ENCODE measurements at places on chromosomes 3 and 15.

DNA sequence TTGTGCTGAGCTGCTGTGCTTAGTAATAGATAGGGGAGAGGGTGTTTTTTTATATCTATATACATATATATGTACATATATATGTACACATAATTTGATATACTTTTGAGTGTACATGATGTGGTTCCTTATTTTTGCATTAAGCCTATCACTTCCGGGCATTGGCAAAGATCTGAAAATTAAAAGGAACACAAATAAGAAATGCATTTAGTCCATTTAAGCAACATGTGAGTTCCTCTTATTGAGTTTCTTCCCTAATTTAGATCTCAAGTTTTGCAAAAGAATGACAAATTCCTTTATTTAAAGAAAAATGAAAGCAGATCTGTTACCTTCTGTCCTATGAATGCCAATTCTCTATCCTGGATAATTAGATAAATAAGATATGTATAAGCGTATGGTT, 435.1 kb downstream of the LPP start:
- DNase-seq, result no peak

- DNase-seq, result no peak
Measured at GRCh38 chr15:89672221-89673164, 6.7 kb downstream of the PLIN1 start.

- DNase-seq, result no peak
Measured at GRCh38 chr3:52082951-52083350, 26.6 kb upstream of the DUSP7 start.

DNA sequence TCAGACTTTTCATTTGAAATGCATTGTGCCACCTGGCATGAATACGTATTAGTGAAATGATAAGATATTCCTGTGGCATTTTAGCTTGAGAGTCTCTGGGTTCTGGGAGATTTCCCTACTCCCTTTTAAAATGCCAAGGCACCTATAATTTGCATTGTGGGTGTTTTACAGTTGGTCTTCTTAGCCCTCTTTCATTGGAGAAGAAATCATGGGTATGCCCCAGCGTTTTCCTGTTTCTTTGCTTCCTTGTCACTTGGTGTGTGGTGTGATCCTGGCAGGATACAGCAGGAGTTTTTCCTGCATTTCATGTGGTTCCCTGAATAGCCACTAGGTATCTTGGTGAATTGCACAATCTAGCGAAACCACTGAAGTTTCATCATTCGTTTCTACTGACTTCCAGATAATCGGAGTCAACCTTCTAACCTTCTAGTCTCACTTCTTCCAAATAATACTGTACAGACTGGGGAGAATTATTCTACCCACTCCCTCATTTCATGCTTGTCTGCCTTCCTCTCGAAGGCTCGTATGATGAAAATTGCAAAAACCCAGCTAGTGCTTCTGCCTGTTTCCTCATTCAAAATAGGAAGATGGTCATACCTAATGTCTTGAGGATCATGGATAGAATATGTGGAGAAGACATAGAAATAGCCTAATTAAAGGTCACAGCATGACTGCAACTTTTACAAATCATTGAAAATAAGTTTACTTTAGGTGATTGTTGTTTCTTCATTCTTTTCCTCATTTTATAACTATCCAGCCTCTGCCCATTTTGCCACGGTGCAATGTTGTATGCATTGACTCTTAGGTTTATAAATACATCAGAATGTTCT, 2.6 kb downstream of the BHLHE40 start:
- DNase-seq, result no peak

DNA sequence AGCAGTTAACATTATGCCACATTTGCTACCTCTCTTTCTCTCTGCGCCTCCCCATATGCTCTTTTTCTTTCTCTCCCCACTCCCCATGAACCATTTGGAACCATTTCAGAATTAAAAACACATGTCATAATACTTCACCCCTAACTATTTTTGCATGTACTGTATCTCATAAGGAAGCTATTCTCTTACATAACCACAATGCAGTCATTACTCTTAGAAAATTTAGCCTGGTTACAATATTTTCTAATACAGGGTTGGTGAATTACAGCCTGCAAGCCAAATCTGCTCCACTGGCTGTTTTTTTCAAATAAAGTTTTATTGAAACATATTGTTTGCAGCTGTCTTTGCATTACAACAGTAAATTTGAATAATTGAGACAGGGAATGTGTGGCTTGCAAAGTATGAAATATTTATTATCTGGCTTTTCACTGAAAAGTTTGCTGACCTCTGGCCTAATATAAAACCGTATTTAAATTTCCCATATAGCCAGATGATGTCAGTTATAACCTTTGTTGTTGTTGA, 62.8 kb downstream of the SGO1 start:
- DNase-seq, result no peak

DNA sequence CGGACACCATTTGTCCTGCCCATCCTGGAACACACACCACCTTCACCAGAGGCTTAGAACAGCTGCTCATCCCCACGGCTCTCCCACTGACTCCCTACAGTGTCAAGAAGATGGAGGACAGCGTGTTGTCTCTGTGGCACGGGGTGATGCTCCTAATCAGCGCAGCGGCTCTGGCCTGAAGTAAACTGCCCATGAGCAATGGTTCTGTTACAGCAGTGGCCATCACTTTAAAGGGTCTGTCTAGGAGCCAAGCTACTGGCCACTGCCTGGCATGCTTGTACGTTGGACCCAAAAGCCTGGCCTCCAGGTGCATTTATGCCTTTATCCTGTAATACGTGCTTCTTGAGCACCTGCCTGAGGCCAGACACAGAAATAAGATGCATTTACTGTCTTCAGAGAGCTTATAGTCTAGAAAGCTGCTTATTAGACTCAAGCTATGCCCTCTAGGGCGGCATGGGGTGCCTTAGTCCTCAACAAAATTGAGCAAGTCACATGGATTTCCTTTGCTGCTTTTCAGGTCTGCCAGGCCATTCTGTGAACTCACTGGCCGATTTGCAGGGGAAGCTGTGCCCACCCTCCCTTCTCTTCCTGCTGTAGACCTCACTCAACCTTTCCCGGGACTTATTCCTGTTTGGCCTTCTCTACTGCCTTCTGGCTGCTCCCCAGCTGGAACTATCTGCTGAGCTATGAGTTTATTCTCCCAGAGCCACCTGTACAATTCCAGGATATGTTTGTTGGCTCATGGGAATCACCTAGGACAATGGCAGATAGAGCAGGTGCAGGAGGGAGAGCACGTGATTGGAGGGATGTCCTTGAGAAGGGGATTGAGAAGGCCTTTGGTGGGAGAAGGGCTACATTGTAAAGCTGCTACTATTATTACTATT, 51.9 kb downstream of the STARD5 start:
- no peak for DNase-seq

GRCh38 chr3:23028294-23028693, 174.8 kb upstream of the UBE2E2 start:
- DNase-seq, result no peak

- no peak for DNase-seq
Measured at GRCh38 chr3:145557405-145557804, 603.6 kb downstream of the PLOD2 start.

GRCh38 chr3:27357665-27358258, 11.4 kb downstream of the NEK10 start:
- DNase-seq, result peak; percentile 50

GRCh38 chr3:139394116-139394515, 4.7 kb upstream of the COPB2 start:
- no peak for DNase-seq

- no peak for DNase-seq
Measured at GRCh38 chr3:186413615-186414415, 51.8 kb upstream of the DGKG start.

GRCh38 chr3:145716519-145716918, 444.5 kb downstream of the PLOD2 start:
- DNase-seq, result no peak

- DNase-seq, result no peak
Measured at GRCh38 chr3:37053753-37054152, 60.4 kb downstream of the MLH1 start.

- DNase-seq, result no peak
Measured at GRCh38 chr3:188331166-188331565, 177.2 kb downstream of the LPP start.

DNA sequence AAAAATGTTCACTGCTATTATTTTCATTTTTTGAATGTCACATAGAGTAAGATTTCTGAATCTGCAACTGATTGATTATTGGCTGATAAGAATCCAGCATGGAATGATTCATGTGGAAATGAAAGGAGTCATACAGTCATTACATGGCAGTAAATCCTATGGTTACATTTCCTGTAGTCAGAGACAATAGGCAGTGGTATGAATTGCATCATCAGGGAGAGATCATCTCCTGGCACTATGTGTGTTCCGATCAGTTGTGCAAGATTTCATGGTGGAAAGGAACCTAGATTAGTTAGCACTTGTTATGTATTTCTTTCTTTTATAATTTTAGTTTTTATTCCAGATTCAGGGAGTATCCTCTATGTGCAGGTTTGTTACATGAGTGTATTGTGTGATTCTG, 38.8 kb downstream of the SLC12A1 start:
- no peak for DNase-seq

DNA sequence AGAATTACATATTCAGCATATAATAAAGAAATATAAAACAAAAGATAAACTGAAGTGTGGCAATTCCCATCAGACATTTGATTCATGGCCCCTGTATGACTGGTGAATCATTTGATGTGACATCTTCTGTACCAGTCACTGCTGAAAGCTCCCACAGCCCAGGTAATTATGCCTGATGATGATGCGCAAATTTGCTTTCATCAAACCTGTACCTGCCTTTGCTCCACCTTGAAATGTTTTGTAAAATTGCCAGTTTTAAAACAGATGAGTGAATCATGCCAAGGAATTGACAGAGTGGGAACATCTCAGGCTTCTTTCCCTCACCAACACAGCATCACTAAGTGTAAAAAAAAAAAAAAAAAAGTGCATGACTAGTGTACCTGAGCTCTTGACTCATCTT, 66.5 kb upstream of the EIF1B start:
- DNase-seq, result no peak

- DNase-seq, result no peak
Measured at GRCh38 chr3:102553876-102554275, 119.1 kb downstream of the ZPLD1 start.

DNA sequence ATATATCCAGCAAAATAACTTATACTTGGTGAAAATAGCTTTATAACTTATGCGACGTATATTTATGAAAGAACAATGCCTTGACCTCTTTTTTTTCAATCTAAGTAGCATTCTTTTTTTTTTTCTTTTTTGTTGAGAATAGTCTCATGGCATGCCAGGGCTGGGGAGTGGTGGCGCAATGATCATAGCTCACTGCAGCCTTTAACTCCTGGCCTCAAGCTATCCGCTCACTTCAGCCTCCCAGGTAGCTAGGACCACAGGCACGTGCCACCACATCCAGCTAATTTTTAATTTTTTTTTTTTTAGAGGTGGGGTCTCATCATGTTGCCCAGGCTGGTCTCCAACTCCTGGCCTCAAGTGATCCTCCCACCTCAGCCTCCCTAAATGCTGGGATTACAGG, 43.5 kb downstream of the RAB8B start:
- DNase-seq, result no peak

DNA sequence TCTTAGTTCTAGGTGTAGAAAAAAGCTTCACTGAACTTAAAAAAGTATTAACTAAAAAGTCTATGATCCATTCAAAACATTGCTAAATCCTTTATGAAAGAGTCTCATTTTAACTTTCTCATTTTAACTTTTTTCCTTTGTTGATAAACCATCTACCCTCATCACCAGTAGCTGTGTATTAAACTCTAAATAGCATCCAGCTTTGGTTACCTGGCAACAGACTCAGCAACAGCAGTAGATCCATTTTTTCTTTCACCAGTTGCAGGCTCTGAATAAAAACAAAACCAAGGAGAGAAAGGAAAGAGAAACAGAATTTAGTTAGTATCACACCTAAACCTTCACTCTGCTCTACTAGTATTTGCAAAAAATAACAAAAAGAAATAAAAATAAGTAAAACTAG, 51.6 kb downstream of the TP53BP1 start:
- DNase-seq, result peak; percentile 6

- DNase-seq, result peak; percentile 12
Measured at GRCh38 chr3:46146548-46146947, 61.6 kb downstream of the CCR1 start.

GRCh38 chr3:176359211-176359610, 838.1 kb downstream of the TBL1XR1 start:
- no peak for DNase-seq

DNA sequence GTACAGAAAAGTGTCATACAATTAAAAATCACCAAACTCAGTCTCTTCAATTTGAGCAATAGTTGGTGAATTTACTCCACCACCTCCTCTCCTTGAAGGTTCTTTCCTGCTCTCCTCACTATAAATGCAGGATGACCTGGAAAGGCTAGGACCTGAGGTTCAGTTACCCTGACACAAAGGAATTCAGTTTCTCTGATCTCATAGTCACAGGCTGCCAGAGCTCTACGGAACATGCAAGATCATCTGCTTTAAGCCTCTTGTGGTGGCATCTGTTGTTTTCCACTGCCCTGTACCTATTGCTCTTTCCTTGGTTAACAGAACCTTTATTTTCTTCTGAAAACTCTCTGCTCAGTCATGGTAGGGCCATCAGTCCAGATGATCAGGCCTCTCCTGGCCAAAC, 4.9 kb upstream of the TP63 start:
- no peak for DNase-seq

DNA sequence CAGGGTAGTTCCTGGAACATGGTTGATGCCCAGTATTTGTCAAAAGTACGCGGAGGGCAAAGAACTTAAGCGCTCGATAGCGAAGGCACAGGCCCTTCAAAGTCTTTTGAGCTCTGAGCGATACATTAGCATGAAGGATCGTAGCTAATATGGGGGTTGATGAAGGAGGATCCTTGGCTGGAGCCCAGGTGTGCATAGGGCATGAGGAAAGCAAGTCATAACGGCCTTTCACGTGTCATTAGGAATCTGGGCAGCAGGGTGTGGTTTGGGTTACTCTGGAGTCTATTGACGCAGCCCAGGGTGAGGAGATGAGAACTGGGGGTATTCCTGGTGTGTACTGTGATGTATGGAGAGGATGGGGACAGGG, 31.7 kb downstream of the SPINK8 start:
- DNase-seq, result no peak

- no peak for DNase-seq
Measured at GRCh38 chr15:37099319-37100108, 835 bp downstream of the MEIS2 start.

- no peak for DNase-seq
Measured at GRCh38 chr3:98743071-98743470, 20.1 kb upstream of the ST3GAL6 start.

GRCh38 chr15:78993931-78994530, 49.2 kb upstream of the CTSH start:
- no peak for DNase-seq

- no peak for DNase-seq
Measured at GRCh38 chr3:49346797-49347251, 7.0 kb upstream of the USP4 start.
